ENCODE measurements at places on chromosomes 11 and 22.

- DNase-seq = no peak
These were observed 129.5 kb upstream of the PITPNB start for GRCh38 chr22:28048529-28048928.

DNA sequence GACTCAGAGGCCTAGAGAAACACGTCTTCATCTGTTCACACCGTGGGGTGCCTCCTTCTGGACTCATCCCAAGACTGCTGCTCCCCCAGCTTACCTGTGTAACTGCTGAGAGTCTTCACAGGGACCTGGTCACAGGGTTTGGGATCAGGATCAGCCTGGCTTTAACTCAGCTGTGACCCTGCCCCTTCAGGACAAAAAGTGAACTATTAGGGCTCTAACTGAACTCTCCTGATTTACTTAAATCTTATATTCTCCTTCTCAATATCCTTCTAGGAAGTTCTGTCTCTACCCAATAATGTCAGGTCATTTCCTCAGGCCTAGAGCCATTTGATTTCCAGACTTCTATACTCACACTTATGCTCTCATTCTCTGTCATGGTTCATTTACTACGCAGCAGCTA, 108.4 kb downstream of the ZNF280B start:
- DNase-seq = no peak

DNA sequence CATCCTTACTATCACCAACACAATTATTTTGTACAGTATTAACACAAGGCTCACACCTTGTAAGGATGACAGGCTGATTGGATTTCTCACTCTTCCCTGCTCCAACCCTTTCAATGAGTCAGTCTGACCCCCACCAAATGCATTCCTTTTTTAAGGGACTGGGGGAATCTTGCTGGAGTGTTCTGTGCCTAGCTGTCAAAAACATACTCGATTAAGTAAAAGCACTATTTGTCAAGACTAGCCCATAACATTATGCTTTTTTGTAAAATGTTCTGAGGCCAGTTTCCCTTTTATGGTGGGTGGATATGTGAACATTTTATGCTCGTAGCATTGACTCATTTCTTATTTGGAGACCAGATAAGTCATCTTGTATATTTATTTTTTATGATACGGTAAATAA, 87.2 kb downstream of the PDHX start:
- no peak for DNase-seq

GRCh38 chr22:20024225-20024624, 3.3 kb downstream of the TANGO2 start:
- no peak for DNase-seq

Measured in cortex of kidney (tissue), 1 donor.